ENCODE measurements at places on chromosomes 1 and 21.

- DNase-seq: no peak
These were observed 161.3 kb upstream of the KCNJ6 start for GRCh38 chr21:38077569-38077968.

GRCh38 chr1:227215863-227216510 lies 102.3 kb downstream of the CDC42BPA start:
- DNase-seq: no peak

DNA sequence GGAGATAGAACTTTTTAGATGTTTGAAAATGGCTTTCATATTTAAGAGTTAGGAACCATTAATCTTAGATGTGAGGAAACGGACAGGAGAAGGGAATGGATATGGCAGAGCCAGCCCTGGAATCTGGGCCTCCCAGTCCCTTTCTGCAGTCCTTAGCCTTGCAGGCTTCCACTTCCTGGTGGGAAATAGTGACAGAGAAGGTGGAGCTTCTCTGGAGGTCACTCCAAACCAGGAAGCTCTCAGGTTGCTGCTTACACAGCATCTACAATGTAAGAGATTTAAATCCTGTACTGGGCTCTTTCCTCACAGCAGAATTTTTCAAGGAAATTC lies 2.5 kb downstream of the S100A11 start:
- DNase-seq: no peak

GRCh38 chr1:197342044-197342565 lies 74.1 kb downstream of the CRB1 start:
- no peak for DNase-seq

- DNase-seq: no peak
These were observed 612.9 kb upstream of the USP24 start for GRCh38 chr1:55828044-55828443.

DNA sequence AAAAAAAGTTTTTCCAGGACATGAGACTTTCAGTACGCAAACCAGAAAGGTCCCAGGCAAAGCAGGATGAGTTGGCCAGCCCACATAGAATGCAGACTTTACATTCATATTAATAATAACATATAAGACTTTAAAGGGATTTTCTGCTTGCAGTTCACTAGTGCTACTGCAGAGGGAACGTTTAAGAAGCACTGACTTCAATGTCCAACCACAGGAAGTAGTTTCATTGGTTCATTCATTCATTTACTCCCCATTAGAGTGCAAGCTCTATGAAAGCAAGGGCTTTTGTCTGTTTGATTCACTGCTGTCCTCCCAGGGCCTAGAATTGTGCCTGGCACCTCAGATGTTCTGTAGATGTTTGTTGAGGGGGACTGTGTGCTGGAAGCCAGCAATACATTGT lies 11.8 kb upstream of the SERINC2 start:
- DNase-seq: no peak

DNA sequence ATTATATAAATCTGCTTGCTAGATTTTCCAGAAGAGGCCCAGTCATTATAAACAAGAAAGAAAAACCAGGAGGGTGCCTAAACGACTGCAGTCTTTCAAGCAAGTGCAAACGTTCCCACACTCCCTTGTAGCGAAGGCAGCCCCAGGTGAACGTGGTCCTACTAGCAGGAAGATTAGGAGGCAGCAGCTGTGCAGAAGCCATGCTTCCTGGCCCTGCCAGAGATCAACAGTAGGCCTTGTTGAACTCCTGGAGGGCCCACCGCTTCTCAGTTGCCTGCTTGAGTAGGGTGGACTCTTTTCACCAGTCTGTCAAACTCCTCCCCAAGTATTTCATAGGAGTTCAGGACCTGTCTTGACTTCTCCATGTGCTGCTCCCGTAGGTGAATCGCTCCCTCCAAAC lies 163.0 kb upstream of the GORAB start:
- DNase-seq: no peak

DNA sequence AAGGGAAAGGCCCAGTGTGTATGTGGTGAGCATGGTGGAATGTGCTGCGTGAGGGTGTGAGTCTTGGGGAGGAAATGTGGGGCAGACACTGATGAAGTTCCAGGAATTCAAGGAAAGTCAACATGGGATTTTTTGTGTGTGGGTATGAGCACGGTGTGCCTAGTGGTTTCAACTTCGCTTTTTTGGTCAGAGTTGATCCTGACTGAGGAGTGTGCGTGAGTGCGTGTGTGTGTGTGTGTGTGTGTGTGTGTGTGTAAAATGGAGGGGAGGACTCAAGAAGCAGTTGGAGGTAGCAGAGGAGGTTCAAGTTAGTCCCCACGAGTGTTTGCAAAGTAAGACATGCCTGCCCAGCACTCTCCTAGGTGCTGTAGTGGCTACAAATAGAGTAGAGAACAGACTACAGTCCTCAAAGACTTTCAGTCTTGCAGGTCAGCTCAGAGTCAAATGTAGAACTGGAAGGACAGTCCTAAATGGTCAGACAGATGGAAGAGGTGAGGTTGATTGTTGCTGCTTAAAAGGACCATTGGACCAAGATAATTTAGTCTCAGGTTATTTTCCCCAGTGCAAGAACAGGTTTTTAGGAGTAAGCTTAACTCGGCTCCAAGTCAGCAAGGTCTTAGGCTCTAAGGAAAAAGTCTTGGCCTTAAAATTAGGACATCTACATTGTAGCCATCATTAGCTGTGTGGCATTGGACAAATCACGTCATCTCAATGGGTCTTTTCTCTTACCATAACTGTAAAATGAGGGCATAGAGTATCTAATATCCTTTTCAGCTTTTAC lies 25.0 kb downstream of the SLAMF1 start:
- DNase-seq: no peak

- no peak for DNase-seq
These were observed 582.5 kb downstream of the USP25 start for GRCh38 chr21:16312321-16312720.

DNA sequence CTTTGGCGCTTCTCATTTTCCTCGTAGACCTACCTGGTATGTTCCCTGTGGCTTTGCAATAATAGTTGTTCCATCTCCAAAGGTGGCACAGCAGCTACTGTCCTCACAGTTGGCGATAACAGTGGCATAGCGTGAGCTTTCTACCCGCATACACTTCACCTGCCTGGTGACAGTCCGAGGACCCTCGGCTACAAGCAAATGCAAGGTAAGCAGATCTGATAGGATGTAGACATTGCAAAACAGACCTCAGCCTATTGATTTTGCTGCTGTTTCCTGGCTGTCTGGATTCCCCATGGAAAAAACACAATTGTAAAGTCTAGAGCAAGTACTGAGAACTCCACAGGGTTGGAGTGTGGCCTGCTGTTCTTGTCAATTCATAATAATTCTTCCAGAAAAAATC lies 78.5 kb downstream of the WDR3 start:
- no peak for DNase-seq
